ENCODE measurements at places on chromosomes 13 and 19. TPM values are rescaled to one million over a fixed set of nuclear protein-coding genes. Genes with fewer than 3 reads are reported as not detected.

Gene ZNF581
- 37.1 TPM for total RNA-seq

Gene SHISA2
- total RNA-seq = 2.2 TPM

Gene DNMT1
- total RNA-seq = 371 TPM

Gene ZNF91
- total RNA-seq = 7.0 TPM

Gene ATP4A
- total RNA-seq = not detected

- H3K4me3 ChIP-seq = no peak overlapping the region
- no peaks in the 10 kb centered on the region for H3K4me1 ChIP-seq
- DNase-seq = no peak
- H3K27ac ChIP-seq = no peak overlapping the region
- H3K27me3 ChIP-seq = no peaks in the 10 kb centered on the region
Measured at GRCh38 chr13:113805431-113806103, 46.5 kb downstream of the TMEM255B start.

Gene TEX26
- total RNA-seq = not detected

DNA sequence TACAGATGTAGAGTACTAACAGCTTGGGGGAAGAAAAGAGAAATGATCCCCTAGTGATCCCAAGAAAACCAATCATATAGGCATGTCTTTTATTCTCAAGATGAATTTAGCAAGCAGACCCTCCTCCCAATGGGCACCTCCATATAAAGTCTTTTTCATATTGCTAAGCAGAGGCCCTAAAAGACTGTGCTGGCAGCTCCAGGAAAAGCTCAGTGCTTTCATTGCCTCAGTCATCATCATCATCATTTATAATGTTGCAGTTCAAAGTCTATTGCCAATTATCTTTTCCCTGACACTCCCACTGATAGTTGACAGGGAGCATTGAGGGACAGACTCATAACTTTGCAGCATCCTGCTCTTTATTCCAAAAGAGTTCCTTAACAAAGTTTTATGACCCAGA, 13.0 kb downstream of the GPR183 start:
- no peak overlapping the region for H3K4me3 ChIP-seq
- no peak overlapping the region for H3K27ac ChIP-seq
- no peaks in the 10 kb centered on the region for H3K4me1 ChIP-seq
- no peaks in the 10 kb centered on the region for H3K36me3 ChIP-seq
- no peaks in the 10 kb centered on the region for H3K27me3 ChIP-seq

DNA sequence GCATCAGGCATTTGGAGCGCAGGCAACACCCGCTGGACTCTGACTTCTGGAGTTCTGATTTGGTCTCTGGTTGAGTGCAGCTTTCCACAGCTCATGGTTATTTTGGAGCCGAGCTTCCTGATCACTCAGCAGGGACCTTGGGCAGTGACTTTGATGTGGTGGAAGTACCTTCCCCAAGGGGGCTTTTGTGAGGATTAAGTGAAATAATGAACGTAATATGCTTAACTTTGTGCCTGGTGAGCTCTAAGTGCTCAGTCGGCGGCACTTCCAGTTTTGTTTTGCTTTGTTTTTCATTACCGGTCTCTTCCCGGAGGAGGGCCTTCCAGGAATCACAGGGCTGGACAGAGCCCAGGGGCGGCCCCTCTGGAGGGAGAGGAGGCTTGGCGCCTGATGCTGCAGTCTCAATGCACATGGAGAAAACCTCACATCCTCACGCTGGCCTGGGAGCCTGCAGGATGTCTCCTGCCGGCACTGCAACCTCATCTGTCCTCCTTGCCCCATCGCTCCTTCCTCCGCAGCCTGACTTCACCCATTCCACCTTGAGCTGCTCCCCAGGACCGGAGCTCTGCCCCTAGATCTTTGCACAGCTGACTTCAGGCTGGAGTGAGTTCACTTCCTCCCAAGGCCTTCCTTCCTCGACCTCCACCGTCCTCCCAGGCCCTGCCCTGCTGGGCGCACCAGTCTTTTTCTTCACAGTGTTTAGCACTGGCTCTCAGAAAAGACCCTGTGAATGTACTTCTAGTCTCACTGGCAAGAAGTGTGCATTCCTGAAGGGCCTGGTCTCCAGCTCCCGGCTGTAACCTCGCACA, 1.5 kb downstream of the PLEKHF1 start:
- peak overlapping the region; percentile 49 for H3K4me3 ChIP-seq
- H3K4me1 ChIP-seq = peaks cover 18% of the 10 kb centered on the region
- no peak overlapping the region for H3K27ac ChIP-seq
- DNase-seq = peak; percentile 82

- no peak overlapping the region for H3K27ac ChIP-seq
- H3K4me1 ChIP-seq = no peaks in the 10 kb centered on the region
- no peaks in the 10 kb centered on the region for H3K27me3 ChIP-seq
- H3K4me3 ChIP-seq = no peak overlapping the region
- no peaks in the 10 kb centered on the region for H3K36me3 ChIP-seq
Measured at GRCh38 chr19:38888876-38889275, 10.5 kb downstream of the SIRT2 start.

DNA sequence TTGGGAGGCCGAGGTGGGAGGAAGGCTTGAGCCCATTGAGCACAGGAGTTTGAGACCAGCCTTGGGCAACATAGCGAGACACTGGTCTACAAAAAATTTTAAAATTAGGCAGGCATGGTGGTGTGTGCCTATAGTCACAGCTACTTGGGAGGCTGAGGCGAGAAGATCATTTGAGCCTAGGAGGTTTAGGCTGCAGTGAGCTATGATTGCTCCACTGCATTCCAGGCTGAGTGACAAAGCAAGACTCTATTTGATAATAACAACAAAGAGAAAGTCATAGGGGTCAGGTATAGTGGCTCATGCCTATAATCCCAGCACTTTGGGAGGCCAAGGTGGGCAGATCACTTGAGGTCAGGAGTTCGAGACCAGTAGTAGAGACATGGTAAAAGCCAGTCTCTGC, 4.6 kb upstream of the SLC44A2 start:
- H3K36me3 ChIP-seq = no peaks in the 10 kb centered on the region
- no peak for DNase-seq
- no peak overlapping the region for H3K4me3 ChIP-seq

Gene PEAK3
- not detected for total RNA-seq

- H3K27ac ChIP-seq = peak overlapping the region; percentile 97
- DNase-seq = no peak
- H3K27me3 ChIP-seq = no peaks in the 10 kb centered on the region
- H3K4me1 ChIP-seq = peaks cover 12% of the 10 kb centered on the region
- H3K4me3 ChIP-seq = peak overlapping the region; percentile 90
Measured at GRCh38 chr19:40752257-40752781, 1.3 kb downstream of the SNRPA start.

Gene CYP4F2
- total RNA-seq = not detected

Gene SSBP4
- 242 TPM for total RNA-seq

Gene SHANK1
- total RNA-seq = 69.7 TPM

- no peaks in the 10 kb centered on the region for H3K27me3 ChIP-seq
- no peaks in the 10 kb centered on the region for H3K4me1 ChIP-seq
- no peak for DNase-seq
- no peak overlapping the region for H3K4me3 ChIP-seq
Measured at GRCh38 chr13:45542391-45542790, 73.1 kb downstream of the ERICH6B start.

Gene AMER2
- 49.7 TPM for total RNA-seq

DNA sequence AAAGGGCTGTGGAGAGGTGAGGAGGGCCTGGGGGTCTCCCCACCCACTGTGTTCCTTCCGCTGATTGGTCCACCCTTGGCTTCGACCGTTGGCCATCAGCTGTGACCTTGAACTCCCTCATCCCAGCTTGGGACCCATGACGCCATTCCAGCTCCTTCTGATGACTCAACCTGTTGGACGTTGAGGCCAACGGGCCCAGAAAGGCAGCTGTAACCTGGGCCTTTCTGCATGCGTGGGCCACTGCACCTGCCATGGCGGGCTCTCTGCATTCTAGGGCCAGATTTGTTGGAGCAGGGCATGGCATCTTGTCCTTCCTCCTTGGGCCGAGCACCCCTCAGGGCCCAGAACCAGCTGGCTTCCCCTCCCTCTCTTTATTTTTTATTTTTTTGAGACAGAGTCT, 30.2 kb downstream of the PEX11G start:
- no peaks in the 10 kb centered on the region for H3K27me3 ChIP-seq
- H3K4me3 ChIP-seq = no peak overlapping the region
- H3K4me1 ChIP-seq = no peaks in the 10 kb centered on the region
- no peak overlapping the region for H3K27ac ChIP-seq
- H3K36me3 ChIP-seq = peaks cover 11% of the 10 kb centered on the region

GRCh38 chr19:33268162-33268991, 34.0 kb downstream of the CEBPA start:
- no peaks in the 10 kb centered on the region for H3K4me1 ChIP-seq
- no peak overlapping the region for H3K4me3 ChIP-seq
- H3K36me3 ChIP-seq = no peaks in the 10 kb centered on the region
- no peak for DNase-seq

DNA sequence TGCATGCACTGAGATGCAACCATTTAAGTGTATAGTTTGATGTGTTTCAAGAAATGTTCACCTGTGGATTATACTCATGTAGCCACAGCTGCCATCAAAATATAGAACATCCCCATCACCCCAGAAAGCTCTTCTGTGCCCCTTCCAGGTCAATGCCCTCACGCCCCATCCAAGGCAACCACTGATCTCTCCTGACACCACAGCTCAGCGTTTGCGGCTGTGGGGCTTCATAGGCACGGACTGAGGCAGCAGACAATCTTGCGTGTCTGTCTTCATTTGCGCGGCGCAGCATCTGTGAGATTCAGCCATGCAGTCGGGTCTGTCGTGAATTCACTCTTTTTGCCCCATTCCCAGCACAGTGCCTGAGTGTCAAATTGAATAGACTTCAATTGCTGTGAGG, 153.8 kb upstream of the UQCRFS1 start:
- H3K36me3 ChIP-seq = no peaks in the 10 kb centered on the region
- no peaks in the 10 kb centered on the region for H3K4me1 ChIP-seq
- peaks cover 3% of the 10 kb centered on the region for H3K27me3 ChIP-seq
- no peak for DNase-seq

Gene KANK2
- 90.9 TPM for total RNA-seq

- no peaks in the 10 kb centered on the region for H3K27me3 ChIP-seq
- no peaks in the 10 kb centered on the region for H3K4me1 ChIP-seq
- no peaks in the 10 kb centered on the region for H3K36me3 ChIP-seq
- H3K27ac ChIP-seq = no peak overlapping the region
- no peak for DNase-seq
Measured at GRCh38 chr13:66700117-66700601, 530.0 kb downstream of the PCDH9 start.

DNA sequence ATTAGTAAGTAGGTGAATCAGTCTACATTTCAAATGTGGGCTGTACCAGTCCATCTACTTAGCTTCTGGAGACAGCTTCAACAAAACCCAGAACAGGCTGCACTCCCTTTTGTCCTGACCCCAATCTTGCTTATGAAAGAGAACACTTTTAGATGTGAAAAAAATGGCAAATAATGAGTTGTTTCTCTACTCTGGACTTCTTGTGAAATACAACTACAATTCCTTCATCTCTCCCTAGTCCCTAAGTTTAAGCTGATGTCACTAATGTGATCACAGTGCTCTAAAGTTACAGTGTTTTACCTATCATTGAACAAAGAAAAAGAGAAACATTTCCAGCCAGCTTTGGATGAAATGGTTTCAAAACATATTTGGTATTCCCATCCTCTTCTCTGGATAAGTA, 183.9 kb downstream of the LHFPL6 start:
- H3K36me3 ChIP-seq = no peaks in the 10 kb centered on the region
- peak overlapping the region; percentile 34 for H3K27ac ChIP-seq
- H3K27me3 ChIP-seq = no peaks in the 10 kb centered on the region
- H3K4me1 ChIP-seq = peaks cover 71% of the 10 kb centered on the region

GRCh38 chr13:42100960-42101359, 52.5 kb downstream of the DGKH start:
- H3K36me3 ChIP-seq = no peaks in the 10 kb centered on the region
- no peak overlapping the region for H3K4me3 ChIP-seq
- no peak overlapping the region for H3K27ac ChIP-seq
- H3K4me1 ChIP-seq = no peaks in the 10 kb centered on the region
- no peaks in the 10 kb centered on the region for H3K27me3 ChIP-seq
- DNase-seq = no peak

- H3K36me3 ChIP-seq = no peaks in the 10 kb centered on the region
- H3K27ac ChIP-seq = no peak overlapping the region
- no peaks in the 10 kb centered on the region for H3K27me3 ChIP-seq
- H3K4me1 ChIP-seq = no peaks in the 10 kb centered on the region
- H3K4me3 ChIP-seq = no peak overlapping the region
Measured at GRCh38 chr13:22848539-22849052, 332.2 kb upstream of the SGCG start.

Gene FREM2
- 3.8 TPM for total RNA-seq

DNA sequence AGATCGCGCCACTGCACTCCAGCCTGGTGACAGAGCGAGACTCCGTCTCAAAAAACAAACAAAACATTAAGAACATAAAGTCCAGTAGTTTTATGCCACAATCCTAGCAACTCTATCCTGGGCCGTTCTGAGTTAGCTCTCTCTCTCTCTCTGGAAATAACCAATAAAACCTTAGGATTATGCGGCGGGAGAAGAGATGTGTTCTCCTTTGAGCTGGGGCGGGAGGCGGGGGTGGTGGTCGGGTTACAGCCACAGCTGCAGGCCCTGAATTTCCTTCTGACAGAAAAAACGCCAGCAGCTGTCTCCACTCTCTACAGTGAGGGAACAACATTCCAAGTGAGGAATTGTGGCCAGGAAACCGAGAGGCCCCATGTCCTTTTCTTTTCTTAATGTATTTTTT, 9.1 kb upstream of the PNMA8A start:
- H3K27me3 ChIP-seq = no peaks in the 10 kb centered on the region
- H3K36me3 ChIP-seq = no peaks in the 10 kb centered on the region
- peaks cover 4% of the 10 kb centered on the region for H3K4me1 ChIP-seq
- H3K4me3 ChIP-seq = no peak overlapping the region
- H3K27ac ChIP-seq = peak overlapping the region; percentile 57

GRCh38 chr13:99375738-99376080, 68.5 kb upstream of the GPR183 start:
- H3K4me1 ChIP-seq = no peaks in the 10 kb centered on the region
- no peaks in the 10 kb centered on the region for H3K36me3 ChIP-seq

GRCh38 chr19:48480183-48480557, 11.0 kb downstream of the CYTH2 start:
- peak; percentile 81 for DNase-seq
- H3K36me3 ChIP-seq = peaks cover 35% of the 10 kb centered on the region
- H3K4me3 ChIP-seq = peak overlapping the region; percentile 54
- peaks cover 7% of the 10 kb centered on the region for H3K4me1 ChIP-seq

Gene MAST1
- 22.2 TPM for total RNA-seq

Gene PRR19
- 2.5 TPM for total RNA-seq

DNA sequence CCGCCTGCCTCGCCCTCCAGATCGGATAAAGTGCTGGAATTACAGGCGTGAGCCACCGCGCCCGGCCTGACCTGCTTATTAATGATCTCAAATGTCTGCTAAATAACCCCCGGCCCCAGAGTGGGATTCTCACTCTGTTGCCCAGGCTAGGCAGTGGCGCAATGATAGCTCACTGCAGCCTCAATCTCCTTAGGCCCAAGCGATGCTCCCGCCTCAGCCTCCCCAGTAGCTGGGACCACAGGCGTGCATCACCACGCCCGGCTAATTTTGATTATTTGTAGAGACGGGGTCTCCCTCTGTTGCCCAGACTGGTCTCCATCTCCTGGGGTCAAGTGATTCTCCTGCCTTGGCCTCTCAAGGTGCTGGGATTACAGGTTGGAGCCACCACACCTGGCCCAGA, 626 bp upstream of the ATP5F1D start:
- DNase-seq = no peak
- H3K4me3 ChIP-seq = peak overlapping the region; percentile 98
- H3K4me1 ChIP-seq = peaks cover 55% of the 10 kb centered on the region
- no peaks in the 10 kb centered on the region for H3K27me3 ChIP-seq

Gene POLR1G
- 30.1 TPM for total RNA-seq

Gene SOX21
- total RNA-seq = not detected
